ENCODE measurements at places on chromosomes 4 and X.

- DNase-seq, result no peak
These were observed 540.9 kb downstream of the TRIML1 start for GRCh38 chr4:188680004-188680666.

DNA sequence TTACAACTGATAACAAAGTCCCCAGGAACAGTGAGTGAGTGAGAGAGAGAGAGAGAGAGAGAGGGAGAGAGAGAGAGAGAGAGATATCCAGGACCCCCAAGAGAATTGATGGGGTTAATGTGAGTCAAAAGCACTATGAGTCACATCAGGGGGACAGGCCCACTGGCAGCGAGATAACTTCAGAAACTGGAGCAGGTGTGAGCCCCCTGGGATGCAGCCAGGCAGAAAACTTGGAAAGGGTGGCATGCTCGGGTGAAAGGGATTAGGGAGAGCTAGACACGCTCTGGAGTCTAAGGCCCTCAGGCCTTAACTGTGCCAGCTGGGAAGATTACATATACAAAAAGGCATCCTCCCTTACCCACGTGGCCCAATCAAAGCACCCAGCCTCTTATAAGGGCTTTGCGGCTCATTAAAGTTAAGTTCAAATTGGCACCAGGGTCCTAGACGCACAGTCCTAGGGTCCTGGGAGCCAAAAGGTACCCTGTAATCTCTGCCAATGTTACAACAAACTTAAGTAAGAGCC, 841 bp downstream of the ACOT9 start:
- peak; percentile 82 for DNase-seq

DNA sequence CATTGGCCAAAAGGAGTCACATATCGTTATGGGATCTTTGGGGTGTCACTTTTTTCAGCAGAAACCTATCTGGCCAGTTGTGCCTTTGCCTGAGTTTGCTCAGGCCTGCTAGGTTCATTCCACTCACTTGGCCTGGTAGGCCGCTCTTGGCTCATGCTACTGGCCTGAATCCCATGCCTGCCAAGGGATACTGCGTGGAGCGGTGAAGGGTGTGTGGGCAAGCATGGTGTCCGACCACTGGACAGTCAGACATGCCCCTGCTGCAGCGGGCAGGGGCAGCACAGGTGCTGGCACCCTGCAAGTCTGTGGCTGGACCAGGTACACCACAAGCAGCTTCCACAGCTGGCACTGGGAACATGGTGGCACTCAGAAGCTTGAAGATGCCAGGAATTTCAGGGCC, 11.3 kb upstream of the PPM1K start:
- no peak for DNase-seq

- DNase-seq, result no peak
These were observed 864.1 kb upstream of the PCDH10 start for GRCh38 chr4:132284910-132285426.

GRCh38 chr4:150215601-150216000, 137.4 kb downstream of the DCLK2 start:
- DNase-seq, result no peak

GRCh38 chr4:2621419-2621818, 85.0 kb downstream of the FAM193A start:
- DNase-seq, result no peak

DNA sequence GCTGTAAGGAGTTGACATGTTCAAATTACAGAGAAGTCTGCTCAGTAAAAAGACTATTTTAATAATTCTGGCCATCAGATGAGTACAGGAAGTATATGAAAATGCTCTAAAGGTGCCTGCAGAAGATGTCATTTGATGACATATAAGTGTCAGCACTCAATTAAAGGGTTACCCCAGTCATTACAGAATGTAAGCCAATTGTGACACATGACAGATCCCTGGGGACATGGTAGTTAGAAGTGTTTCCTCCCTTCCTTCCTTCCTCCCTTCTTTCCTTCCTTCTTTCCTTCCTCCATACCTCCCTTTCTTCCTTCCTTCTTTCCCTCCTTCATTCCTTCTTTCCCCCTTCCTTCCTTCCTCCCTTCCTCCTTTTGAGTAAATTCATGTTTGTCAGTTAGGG, 453.0 kb downstream of the RAPGEF2 start:
- DNase-seq, result peak; percentile 17

DNA sequence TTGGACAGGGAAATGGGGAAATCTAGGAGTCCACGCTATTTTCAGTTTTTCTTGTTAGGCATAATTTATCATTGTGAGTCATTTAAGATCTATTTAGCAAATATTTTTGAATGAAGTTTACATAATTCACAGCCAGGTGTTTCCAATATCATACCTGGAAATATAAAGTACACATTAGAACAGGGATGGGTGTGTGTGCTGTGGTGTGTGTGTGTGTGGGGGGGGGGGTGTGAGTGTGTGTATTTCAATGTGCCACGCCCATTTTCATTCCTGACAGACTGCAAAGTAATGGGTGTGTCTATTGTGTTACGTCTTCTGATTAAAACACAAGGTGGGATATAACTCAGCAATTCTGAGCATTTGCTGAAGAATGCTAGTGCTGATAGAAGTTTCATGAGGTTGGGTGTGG, 33.2 kb downstream of the ARHGAP10 start:
- DNase-seq, result no peak

- DNase-seq, result no peak
These were observed 36.5 kb downstream of the PLK4 start for GRCh38 chr4:127917151-127917550.

DNA sequence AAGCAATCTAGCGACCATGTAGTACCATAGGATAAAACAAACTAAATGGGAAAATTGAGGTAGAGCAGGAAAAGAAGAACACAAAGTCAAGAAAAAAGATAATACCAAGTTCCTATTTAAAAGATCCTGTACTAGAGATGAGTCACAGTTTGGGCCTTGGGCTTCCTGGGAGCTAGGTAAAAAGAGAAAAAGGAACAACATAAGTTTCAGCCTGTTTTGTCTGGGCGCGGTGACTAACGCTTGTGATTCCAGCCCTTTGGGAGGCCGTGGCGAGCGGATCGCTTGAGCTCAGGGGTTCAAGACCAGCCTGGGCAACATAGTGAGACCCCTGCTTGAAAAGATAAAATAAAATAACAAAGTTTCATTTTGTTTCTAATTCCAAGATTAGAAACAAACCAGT, 14.0 kb upstream of the TMEM156 start:
- no peak for DNase-seq

DNA sequence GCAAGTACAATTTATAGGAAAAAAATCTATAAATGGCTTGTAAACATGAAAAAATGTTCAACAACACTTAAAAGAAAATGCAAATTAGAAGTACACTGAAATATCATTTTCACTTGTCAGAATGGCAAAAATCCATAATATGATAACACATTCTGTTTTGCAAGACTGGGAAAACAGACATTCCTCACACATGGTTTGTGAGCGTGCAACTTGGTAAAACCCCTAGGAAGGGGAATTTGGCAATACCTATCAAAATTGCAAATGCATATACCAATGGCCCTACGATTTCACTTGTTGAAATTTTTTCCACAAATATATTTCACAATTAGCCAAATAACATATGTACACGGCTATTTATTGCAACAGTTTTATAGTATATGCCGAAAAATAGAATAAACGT, 31.4 kb downstream of the TBC1D9 start:
- DNase-seq, result no peak

GRCh38 chrX:4710618-4711433, 997.4 kb upstream of the PRKX start:
- no peak for DNase-seq

- DNase-seq, result no peak
These were observed 82.4 kb downstream of the CNGA2 start for GRCh38 chrX:151816934-151817333.

DNA sequence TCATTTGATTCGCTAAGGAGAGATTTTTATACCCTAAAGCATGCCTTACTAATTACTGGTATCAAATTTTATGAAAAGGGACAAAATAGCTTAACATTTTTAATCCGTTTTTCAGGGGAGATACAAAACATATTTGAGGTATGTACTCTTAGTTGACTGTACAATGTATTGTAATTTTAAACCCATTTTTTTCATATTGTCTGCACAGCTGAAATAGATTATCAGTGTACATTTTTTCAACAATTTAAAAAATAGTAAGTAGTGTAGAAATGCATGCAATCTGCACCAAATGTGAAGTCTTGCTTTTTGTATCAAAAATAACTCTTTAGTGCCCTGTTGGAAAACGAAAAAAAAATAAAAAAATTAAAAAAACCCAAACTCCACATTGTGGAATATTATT, 82.2 kb downstream of the TENM3 start:
- DNase-seq, result no peak

- no peak for DNase-seq
These were observed 156.4 kb downstream of the AMELX start for GRCh38 chrX:11449613-11450012.

GRCh38 chr4:11402192-11402591, 26.5 kb downstream of the HS3ST1 start:
- no peak for DNase-seq

GRCh38 chrX:33906971-33907370, 225.1 kb downstream of the FAM47A start:
- DNase-seq, result no peak
